ENCODE measurements at places on chromosomes 5 and 9.

- no peak overlapping the region for H3K27ac ChIP-seq
- DNase-seq, result no peak
- H3K4me3 ChIP-seq, result no peak overlapping the region
- H3K4me1 ChIP-seq, result no peaks in the 10 kb centered on the region
Measured at GRCh38 chr5:72709341-72709740, 107.1 kb upstream of the TNPO1 start.

GRCh38 chr9:88258024-88258423 is 119.7 kb upstream of the SPATA31C2 start:
- no peaks in the 10 kb centered on the region for H3K4me1 ChIP-seq
- H3K27ac ChIP-seq, result no peak overlapping the region
- no peaks in the 10 kb centered on the region for H3K27me3 ChIP-seq

- no peak overlapping the region for H3K4me3 ChIP-seq
- no peak overlapping the region for H3K27ac ChIP-seq
- H3K27me3 ChIP-seq, result no peaks in the 10 kb centered on the region
- peaks cover 10% of the 10 kb centered on the region for H3K4me1 ChIP-seq
- no peak for DNase-seq
Measured at GRCh38 chr9:107342476-107343161, 59.5 kb downstream of the RAD23B start.

GRCh38 chr5:13133951-13134350 is 810.5 kb downstream of the DNAH5 start:
- H3K4me3 ChIP-seq, result no peak overlapping the region
- DNase-seq, result no peak
- no peaks in the 10 kb centered on the region for H3K4me1 ChIP-seq

- no peak overlapping the region for H3K27ac ChIP-seq
- H3K4me3 ChIP-seq, result no peak overlapping the region
- no peaks in the 10 kb centered on the region for H3K27me3 ChIP-seq
- DNase-seq, result no peak
- H3K4me1 ChIP-seq, result no peaks in the 10 kb centered on the region
Measured at GRCh38 chr9:74728176-74728575, 159.5 kb downstream of the TRPM6 start.

GRCh38 chr5:2779459-2779858 is 28.0 kb upstream of the IRX2 start:
- H3K27me3 ChIP-seq, result no peaks in the 10 kb centered on the region
- no peaks in the 10 kb centered on the region for H3K36me3 ChIP-seq
- H3K4me1 ChIP-seq, result peaks cover 43% of the 10 kb centered on the region
- DNase-seq, result no peak
- no peak overlapping the region for H3K4me3 ChIP-seq

Measured in DND-41 (cell line).